Stimulated activated CD4-positive, alpha-beta T cell treated with anti-CD3 and anti-CD28 coated beads, Interleukin-1b, Interleukin-23, amount 100 ng/mL, for 1 hour (primary cell): ENCODE measurements at places on chromosomes 1 and 21.

DNA sequence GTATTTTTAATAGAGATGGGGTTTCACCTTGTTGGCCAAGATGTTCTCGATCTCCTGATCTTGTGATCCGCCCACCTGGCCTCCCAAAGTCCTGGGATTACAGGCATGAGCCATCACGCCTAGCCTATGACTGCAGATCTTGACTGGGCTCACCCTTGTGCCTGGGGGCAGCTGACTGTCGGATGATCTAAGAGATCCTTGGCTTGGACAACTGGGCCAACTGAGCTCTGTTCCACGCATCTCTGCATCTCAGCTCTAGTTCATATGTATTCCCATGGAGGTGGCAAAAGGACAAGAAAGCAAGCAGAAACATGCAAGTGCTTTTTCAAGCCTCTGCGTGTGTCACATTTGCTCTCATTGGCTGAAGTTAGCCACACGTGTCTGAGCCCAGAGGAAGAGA, 75.8 kb upstream of the SELENON start:
- no peak for DNase-seq

GRCh38 chr21:40466893-40467483, 380.0 kb downstream of the DSCAM start:
- DNase-seq, result no peak

GRCh38 chr1:63915121-63915520, 141.3 kb downstream of the ROR1 start:
- DNase-seq, result no peak

- no peak for DNase-seq
These were observed 241.4 kb downstream of the TOMM20 start for GRCh38 chr1:234887016-234887900.

DNA sequence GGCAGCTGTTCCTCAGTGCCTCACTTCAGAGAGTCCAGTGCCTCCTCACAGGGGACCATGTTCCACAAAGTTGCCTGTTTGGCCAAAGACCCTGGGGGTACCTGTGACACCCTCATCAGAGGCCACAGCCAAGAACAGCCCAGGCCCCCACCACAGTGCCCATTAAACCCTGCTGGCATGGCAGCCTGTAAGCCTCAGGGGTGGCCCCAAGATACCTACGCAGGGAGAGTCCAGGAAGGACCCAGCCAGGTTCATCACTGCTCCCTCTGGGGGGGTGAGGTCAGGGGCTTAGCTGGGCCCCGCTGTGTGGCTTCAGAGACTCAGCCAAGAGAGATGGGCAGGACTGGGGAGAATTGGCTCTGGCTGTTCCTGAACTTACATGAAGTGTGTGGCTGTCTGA, 19.1 kb upstream of the PRDM16 start:
- no peak for DNase-seq

DNA sequence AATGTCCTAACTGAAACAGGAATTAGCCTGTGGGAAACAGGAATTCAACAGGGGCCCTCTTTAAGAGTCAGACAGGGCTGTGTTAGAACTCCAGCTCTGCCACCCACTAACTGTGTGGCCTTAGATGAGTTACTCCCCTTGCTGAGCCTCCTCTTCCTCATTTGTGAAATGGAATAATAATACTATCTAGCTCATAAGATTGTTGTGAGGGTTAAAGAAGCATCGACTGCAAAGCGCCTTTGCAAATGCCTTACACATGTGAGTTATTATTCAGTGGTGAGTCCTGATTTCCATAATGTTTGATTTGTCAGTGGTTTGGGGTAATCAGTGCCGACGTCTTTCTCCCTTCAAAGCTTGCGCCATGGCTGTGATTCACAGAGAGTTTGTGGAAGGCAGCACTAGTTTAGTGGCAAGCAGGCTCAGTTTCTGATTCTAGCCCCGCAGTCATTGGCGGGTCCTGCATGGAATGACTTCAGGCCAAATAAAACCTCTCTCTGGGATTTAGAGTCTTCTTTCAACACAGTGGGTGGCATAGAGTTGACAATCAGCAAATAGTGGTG, 388.5 kb downstream of the PLPP3 start:
- no peak for DNase-seq

GRCh38 chr21:28253961-28254360, 738.7 kb downstream of the LTN1 start:
- DNase-seq, result no peak

DNA sequence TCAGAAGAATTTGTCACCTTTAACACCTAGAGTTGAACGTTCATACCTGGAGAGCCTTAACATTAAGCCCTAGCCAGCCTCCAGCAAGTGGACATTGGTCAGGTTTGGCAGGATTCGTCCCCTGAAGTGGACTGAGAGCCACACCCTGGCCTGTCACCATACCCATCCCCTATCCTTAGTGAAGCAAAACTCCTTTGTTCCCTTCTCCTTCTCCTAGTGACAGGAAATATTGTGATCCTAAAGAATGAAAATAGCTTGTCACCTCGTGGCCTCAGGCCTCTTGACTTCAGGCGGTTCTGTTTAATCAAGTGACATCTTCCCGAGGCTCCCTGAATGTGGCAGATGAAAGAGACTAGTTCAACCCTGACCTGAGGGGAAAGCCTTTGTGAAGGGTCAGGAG, 52.3 kb downstream of the UBE4B start:
- no peak for DNase-seq

GRCh38 chr1:172616195-172616594, 42.7 kb upstream of the FASLG start:
- DNase-seq, result no peak

- no peak for DNase-seq
These were observed 56.9 kb upstream of the IVNS1ABP start for GRCh38 chr1:185373813-185374529.

DNA sequence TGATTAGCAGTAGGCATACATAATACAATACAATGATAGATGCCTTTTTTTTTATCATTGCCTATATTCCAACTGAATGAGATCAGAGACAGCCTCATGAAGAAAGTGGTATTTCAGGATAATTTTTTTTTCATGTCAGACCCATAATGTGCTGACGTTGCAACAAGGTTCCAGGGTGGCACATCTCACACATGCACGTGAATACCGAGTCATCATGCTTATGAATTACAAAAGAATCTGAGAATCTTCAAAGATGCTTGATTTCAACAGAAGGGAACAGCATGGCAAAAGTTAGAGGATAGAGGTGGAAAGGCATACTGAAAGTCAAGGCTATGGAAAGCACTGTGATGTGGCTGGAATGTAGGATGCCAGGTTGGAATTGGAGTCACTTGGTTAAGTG, 5.0 kb upstream of the RNF11 start:
- no peak for DNase-seq

DNA sequence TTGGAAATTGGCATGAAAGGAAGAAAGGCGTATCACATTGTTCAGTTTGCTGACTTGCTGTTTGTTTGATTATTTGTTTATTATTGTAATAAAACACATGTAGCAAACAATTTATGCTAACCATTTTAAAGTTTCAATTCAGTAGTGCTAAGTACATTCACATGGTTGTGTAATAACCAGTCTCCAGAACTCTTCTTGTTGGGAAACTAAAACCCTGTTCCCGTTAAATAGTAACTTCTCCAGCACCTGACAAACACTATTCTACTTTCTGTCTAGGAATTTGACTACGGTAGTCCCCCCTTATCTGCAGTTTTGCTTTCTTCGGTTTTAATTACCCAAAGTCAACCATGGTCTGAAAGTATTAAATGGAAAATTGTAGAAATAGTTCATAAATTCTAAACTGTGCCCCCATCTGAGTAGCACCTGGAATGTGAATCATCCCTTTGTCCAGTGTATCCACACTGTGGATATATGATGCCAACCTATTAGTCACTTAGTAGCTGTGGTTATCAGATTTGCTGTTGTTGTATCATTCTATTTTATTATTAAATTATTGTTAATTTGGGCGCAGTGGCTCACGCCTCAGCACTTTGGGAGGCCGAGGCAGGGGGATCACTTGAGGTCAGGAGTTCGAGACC, 5.5 kb downstream of the MORC3 start:
- DNase-seq, result no peak

DNA sequence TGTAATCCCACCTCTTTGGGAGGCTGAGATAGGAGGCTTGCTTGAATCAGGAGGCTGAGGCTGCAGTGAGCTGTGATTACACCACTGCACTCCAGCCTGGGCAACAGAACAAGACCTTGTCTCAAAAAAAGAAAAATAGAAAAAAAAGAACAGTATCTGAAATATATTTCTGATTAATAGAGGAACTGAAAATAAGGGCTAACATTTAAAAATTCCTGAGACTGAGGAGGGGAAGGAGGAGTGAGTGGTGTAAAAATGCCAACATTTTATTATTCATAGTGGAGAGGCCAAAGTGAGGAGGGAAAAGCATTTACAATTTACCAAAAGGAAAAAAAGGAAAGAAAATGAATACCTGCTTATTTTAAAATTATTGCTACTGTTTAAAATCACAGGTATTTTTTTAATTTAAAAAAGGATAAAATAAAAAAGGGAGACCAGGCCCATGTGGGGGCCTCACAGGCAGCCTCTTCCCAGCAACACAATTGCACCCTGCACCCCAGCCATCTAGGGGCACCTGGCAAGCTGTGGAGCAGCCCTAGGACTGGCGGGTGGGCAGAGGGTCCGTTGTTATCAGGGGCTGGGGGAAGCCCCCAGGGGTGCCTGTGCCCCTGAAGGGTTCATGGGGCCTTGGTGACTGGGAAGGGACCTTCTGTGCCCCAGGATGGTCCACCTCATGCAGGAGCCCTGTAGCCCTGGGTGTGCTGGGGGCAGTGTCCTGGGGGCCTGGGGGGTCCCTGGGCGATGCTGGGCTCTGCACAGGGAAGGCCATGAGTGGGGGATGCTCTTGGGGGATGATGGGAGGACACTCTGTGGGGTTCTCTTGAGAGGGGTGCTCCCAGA, 34.8 kb upstream of the ADARB1 start:
- no peak for DNase-seq

DNA sequence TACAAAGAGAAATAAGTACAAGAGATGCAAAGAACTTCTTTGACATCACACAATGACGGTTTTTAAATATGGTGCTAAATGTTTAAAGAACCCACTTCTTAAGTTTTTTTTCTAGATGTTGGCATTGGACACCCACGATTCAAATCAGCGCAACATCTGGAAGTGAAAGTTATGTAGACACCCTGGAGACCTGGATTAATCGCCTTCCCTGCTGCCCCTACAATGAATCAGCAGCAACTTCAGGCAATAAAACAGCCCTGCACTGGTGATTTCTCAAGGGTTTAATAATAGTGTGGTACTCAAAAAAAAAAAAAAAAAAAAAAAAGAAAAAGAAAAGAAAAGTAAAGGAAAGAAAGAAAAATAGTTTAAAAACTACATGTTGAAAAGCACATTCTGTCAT, 248.3 kb downstream of the NUF2 start:
- no peak for DNase-seq

- DNase-seq, result no peak
These were observed 15.6 kb downstream of the PDE9A start for GRCh38 chr21:42669041-42669440.

GRCh38 chr1:11691928-11692711, 610 bp downstream of the DRAXIN start:
- DNase-seq, result no peak

DNA sequence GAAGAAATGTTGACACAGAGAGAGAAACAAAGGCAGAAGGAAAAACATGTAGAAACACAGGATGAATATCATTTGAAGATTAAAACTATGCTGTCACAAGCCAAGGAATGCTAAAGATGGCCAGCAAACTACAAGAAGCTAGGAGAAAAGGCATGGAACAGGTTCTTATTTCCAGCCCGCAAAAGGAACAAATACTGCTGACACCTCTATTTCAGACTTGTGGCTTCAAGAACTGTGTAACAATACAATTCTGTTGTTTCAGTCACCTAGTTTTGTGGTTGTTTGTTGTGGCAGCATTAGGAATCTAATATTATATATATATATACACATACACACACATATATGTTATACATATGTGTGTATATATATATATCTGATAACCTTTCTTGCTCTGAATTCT, 1543.9 kb downstream of the KCNT2 start:
- no peak for DNase-seq
